Activated effector memory CD4-positive, alpha-beta T cell treated with anti-CD3 and anti-CD28 coated beads, Interleukin-2, amount 50 U/mL, for 16 hours (primary cell): ENCODE measurements at places on chromosomes 4 and X.

GRCh38 chr4:968621-969394 is 4.6 kb downstream of the DGKQ start:
- no peak for DNase-seq

GRCh38 chr4:23084559-23085248 is 392.0 kb downstream of the GBA3 start:
- DNase-seq = no peak

DNA sequence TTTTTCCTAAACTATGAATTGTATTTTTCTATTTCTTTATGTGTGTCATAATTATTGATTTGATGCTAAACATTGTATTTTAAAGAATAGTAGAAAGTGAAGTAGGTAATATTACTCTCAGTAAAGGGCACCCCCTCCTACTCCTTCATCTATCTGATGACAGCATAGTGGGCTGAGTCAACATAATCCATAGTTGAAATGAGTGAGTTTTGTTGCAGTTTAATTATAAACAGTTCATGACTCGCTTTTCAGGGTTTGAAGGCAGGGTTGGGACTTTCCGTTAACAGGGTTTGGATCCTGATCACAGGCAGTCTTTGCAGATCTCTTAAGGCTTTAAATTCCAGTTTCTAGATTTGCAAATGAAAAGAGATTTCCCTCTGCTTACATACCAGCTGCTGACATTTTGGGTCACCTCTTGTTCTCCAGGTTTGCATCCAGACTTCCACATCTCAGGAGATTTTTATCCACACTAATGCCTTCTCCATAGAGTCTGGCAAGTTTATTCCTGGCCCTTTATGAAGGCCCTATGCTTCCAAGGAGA is 54.0 kb upstream of the TACR3 start:
- no peak for DNase-seq

- DNase-seq = no peak
These were observed 1222.4 kb upstream of the PRKX start for GRCh38 chrX:4935846-4936245.

GRCh38 chrX:13179100-13179499 is 134.7 kb upstream of the FAM9C start:
- no peak for DNase-seq

DNA sequence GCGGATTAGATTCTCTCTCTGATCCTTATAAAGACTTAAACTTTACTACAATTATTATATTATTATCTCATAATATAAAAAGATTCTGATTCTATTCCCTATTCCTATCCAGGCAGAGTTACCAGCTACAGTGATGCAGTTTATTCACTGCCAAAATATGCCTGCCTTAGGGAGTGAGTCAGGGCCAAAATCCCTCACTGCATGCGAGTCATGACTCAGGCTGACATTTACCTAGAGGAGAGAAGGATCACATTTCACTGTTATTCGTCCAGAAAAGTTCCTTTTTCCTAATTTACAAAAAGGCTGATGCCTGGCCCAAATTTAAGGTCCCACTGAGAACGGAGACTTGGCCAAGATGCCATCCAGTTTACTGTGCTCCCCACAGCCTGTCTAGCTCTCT is 168.5 kb upstream of the LDB2 start:
- DNase-seq = no peak

GRCh38 chr4:79678472-79679202 is 270.6 kb upstream of the GK2 start:
- no peak for DNase-seq

GRCh38 chrX:70973221-70973620 is 42.3 kb upstream of the SLC7A3 start:
- no peak for DNase-seq

DNA sequence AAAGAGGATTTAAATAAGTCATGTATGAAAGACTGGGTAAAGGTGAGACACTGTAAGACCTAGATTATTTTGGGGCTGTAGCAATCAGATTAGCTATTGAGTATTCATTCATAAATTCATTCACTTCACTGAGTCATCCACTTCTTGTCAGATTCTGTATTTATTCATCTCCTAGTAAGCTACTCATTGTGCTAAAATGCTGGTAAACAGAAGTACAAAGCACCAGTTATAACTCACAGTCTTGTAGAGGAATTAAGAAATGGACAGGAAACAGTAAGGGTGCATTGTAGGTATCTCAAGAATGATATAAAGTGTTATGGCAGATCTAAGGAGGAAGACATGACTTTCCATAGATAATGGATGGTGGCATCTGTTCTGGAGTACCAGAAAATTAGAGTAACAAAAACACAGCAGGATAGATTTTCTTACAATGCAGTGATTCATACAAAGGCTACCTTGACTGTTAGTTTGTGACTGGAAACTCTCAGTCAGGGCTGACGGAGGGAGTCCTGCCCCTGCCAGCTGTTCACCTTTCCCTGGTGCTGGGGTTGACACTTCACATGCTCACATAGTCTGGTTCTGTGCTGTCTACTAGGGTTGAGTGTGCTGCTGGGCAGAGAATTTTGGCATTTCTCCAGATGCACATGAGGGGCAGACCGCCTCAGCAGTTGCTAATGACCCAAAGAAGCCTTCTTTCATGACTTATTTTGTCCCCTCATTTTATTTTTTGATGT is 26.5 kb upstream of the HAND2 start:
- no peak for DNase-seq

- DNase-seq = no peak
These were observed 3.9 kb upstream of the TRIM60 start for GRCh38 chr4:165027762-165028402.

- no peak for DNase-seq
These were observed 617 bp upstream of the PDHA1 start for GRCh38 chrX:19343085-19343534.

- no peak for DNase-seq
These were observed 73.1 kb downstream of the PDGFC start for GRCh38 chr4:156898373-156899117.

DNA sequence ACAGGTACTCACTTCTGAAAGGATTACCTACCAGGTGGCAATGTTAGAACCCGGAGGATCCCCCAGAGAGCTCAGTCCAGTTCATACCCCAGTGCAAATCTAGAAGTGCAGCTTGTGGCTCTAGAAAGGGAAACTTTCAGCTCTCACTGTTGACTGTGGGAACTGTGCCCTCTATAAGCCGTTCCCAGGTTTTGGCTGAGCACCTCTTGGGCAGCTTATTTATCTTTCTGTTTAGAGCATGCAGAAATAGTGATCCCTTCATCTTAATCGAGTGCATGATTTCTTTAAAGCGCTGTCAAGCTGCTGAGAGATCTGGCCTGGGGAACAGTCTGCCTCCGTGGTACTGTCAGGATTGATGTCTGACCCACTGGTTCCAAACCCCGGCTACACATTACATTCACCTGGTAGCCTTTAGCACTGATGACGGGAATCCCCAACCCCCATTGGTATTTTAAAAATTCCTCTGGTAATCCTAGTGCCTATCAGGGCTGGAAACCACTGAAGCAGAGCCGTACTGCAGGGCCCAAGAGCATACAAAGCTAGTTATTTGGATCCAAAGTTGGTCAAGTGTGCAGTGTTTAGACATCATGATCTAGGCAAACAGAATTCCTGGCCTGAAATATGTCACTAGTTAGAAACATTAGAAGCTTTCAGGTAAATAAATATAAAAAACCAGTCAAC is 103.2 kb downstream of the KLHL8 start:
- no peak for DNase-seq

- no peak for DNase-seq
These were observed 10.6 kb upstream of the PYURF start for GRCh38 chr4:88533937-88534750.

DNA sequence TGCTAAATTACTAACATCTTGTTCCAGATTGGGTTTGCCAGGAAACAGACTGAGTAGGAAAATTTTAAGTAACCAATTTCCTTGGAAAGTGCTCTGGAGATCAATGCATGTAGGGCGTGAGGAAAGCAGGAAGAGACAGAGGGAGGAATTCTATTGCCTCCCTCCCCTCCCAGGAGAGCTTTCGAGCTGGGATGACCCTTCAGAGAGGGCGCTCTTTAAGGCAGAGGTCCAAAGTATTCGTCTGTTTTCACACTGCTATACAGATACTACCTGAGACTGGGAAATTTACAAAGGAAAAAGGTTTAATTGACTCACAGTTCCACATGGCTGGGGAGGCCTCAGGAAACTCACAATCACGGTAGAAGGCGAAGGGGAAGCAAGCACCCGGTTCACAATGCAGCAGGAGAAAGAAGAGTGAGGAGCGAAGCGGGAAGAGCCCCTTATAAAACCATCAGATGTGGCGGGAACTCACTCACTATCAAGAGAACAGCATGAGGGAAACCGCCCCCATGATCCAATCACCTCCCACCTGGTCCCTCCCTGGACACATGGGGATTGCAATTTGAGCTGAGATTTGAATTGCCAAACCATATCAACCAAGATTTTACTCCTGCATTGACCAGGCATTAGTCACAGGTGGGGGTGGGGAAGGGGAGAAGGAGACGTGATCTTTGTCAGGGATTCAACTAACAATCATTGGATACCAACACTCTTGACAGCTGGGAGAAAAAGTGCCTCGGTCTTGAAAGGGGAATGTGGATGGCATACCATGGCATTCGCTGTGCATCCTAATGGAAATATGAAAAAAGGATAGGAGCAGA is 63.8 kb downstream of the SLITRK2 start:
- no peak for DNase-seq

DNA sequence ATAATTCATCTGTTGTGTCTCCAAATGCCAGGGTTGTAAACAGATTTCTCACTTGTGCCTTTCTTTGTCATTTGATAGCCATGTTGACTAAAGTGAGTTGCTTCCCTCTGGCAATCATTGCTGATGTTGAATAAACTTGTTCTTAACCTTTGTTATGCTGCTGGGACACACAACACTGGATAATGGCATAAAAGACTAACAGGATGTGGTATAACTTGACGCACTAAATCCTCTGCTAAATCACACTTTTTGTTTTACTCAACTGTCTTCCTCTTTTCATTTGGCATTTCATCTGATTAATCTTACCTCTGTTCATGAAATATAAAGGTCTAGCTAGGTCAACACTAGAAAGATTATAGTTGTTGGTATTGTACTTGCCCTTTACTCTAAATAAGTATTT is 17.6 kb upstream of the CXCL5 start:
- no peak for DNase-seq

- no peak for DNase-seq
These were observed 4.5 kb downstream of the RAPGEF2 start for GRCh38 chr4:159107203-159107925.

- DNase-seq = no peak
These were observed 969.5 kb downstream of the PCDH18 start for GRCh38 chr4:136562834-136563233.

- DNase-seq = no peak
These were observed 255.3 kb upstream of the TEX13A start for GRCh38 chrX:105475801-105476200.

- DNase-seq = no peak
These were observed 343.7 kb upstream of the TRAM1L1 start for GRCh38 chr4:117429061-117429460.

DNA sequence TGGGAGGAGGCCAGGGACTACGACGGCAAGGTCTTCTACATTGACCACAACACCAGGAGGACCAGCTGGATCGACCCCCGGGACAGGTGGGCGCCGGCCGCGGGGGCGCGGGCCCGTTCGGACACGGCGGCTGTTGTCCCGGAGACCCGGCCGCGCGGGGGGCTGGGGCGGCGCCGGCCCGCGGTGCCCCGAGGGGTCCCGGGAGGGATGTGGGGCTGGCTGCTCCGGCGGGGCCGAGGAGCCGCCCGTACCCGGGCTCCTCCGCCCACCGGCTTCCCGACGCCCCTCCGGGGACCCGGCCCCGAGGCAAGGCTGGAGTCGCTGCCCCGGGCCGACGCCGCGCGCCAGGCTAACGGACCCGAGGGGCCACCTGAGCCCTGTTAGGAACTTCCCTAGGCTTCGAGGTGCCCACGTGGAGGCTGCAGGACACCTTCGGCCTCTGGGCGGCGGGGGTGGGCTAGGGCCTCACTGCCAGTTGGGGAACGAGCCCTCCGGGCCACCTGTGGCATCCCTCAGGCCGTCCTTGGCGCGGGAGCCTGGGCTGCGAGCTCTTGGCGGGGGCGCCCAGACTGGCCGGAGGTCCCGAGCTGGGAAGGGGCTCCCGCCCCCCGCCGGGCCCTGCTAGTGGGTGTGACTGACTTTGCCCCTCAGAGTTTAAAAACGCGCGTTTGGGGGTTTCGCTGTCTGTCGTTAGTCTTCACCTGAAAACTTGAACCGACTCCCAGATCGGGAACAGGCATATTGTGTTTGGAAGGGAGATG is 660 bp downstream of the WWC2 start:
- DNase-seq = peak; percentile 63

GRCh38 chr4:144903953-144904711 is 193.9 kb downstream of the ANAPC10 start:
- no peak for DNase-seq

DNA sequence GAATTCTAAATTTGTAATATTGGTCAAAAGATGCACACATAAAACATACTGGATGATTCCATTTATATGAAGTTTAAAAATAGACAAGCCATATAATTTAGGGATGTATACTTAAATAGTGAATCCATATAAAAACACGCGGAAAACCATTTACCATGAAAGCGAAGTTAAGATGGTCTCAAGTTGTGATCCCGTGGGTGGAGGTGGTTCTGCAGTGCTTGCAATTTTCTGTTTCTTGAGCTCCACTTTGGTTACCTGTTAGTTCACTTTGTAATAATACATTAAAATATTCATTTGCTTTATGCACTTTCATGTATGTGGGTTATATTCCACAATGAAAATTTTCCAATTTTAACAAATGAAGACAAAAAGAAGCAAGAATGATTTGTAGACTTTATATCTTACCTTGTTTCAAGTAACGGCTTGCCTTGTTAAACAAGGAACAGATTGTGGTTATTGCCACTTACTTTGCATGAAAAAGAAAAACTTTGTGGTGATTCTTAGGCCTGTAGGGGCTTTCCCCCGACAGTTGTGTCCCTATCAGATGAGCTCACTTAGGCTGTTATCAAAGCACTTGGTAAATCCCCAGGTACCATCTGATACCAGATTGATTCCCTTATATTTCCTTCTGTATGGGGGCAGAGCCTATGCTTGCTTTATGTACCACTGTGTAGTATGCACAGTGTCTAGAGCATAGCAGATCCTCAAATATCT is 12.2 kb downstream of the UCP1 start:
- no peak for DNase-seq

- DNase-seq = no peak
These were observed 298.2 kb upstream of the KLF3 start for GRCh38 chr4:38365748-38366310.

DNA sequence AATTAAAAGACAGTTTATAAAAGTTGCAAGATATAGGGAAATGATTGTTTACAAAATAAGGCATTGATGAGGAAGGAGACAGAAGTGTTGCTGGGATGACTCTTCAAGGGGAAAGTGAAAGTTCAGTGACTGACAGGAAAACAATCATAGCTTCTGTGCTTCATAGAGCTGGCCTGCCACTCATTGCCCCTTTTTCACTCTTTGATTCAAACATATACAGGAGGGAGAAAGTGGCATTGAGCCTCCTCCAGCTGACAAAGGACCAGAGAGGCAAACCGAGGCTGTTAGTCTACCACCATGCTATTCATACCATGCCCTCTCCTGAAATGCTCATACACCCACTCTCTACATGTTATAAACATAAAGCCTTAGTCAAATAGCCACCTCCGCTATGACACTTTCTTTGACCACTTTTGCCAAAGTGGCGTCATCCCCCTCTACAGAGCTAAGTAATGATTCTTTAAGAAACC is 79.2 kb upstream of the ATOH1 start:
- no peak for DNase-seq
